ENCODE measurements at places on chromosomes 1 and 21. TPM values are rescaled to one million over a fixed set of nuclear protein-coding genes. Genes with fewer than 3 reads are reported as not detected.

APOBEC4 gene
- not detected for total RNA-seq

XPR1 gene
- total RNA-seq = 35.7 TPM

SYT6 gene
- total RNA-seq = under 0.01 TPM

KRTAP7-1 gene
- total RNA-seq = not detected

OLFML3 gene
- total RNA-seq = 155 TPM

DNA sequence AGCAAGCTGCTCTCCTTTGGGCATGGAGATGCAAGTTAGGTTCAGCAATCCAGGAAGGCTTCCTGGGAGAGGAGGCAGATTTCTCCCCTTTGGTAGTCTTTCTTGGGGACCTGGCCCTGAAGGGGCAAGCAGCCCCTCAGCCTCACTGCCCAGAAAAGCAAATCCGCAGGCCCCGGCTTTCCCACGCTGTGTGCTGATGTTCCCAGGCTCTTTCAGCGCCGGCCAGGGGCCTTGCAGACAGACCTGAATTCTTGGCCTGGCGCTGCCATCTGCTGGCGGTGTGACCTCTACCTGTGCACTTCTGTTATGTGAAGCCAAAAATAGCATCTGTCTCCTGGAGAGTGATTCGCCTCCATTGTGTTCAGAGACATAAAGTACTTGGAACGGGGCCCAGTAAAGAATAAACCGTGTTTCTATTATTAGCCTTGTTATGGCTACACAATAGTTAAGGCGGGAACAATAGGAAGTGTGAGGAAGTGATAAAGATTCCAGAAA lies 64.8 kb downstream of the ALPL start:
- H3K36me3 ChIP-seq = no peaks in the 10 kb centered on the region
- peak overlapping the region; percentile 37 for H3K4me3 ChIP-seq
- H3K4me1 ChIP-seq = no peaks in the 10 kb centered on the region
- peak; percentile 85 for DNase-seq

DNA sequence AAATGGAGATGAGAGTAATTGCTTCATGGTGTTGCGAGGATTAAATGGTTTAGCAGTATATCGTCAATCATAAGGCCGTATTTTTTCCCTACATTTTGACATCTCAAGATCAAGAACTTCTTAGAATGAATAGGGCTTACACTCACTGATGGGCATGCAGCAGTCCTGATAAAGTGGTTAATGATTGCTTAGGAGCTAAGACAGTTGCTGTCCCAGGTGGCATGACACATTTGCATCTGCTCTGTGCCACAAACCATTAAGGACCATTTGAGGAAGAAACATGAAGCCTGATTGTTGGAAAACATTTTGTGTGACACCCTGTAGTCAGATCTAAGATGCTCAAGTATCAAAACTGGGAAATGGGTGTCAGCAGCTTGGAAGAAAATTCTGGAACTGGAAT lies 81.0 kb upstream of the SGIP1 start:
- no peak overlapping the region for H3K4me3 ChIP-seq
- no peak overlapping the region for H3K27ac ChIP-seq
- H3K4me1 ChIP-seq = no peaks in the 10 kb centered on the region
- no peaks in the 10 kb centered on the region for H3K36me3 ChIP-seq
- DNase-seq = no peak

GRCh38 chr21:44933199-44933917 lies 6.5 kb upstream of the SLX9 start:
- peaks cover 16% of the 10 kb centered on the region for H3K4me1 ChIP-seq
- H3K27me3 ChIP-seq = peaks cover 8% of the 10 kb centered on the region
- DNase-seq = no peak
- peak overlapping the region; percentile 28 for H3K27ac ChIP-seq
- H3K36me3 ChIP-seq = no peaks in the 10 kb centered on the region
- no peak overlapping the region for H3K4me3 ChIP-seq

FCRL6 gene
- 0.98 TPM for total RNA-seq

DNA sequence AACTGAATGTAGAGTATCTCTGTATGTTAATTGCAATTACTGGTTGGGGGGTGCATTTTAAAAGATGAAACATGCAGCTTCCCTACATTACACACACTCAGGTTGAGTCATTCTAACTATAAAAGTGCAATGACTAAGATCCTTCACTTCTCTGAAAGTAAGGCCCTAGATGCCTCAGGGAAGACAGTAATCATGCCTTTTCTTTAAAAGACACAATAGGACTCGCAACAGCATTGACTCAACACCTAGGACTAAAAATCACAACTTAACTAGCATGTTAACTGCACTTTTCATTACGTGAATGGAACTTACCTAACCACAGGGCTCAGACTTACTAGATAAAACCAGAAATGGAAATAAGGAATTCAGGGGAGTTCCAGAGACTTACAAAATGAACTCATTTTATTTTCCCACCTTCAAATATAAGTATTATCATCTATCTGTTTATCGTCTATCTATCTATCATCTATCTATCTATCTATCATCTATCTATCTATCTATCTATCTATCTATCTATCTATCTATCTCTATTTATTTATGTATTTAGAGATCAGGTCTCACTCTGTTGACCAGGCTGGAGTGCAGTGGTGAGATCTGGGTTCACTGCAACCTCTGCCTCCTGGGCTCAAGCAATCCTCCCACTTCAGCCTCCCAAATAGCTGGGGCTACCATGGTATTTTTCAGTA lies 47.8 kb downstream of the CHML start:
- no peak for DNase-seq
- H3K27ac ChIP-seq = peak overlapping the region; percentile 76
- H3K4me1 ChIP-seq = no peaks in the 10 kb centered on the region
- no peak overlapping the region for H3K4me3 ChIP-seq

DNA sequence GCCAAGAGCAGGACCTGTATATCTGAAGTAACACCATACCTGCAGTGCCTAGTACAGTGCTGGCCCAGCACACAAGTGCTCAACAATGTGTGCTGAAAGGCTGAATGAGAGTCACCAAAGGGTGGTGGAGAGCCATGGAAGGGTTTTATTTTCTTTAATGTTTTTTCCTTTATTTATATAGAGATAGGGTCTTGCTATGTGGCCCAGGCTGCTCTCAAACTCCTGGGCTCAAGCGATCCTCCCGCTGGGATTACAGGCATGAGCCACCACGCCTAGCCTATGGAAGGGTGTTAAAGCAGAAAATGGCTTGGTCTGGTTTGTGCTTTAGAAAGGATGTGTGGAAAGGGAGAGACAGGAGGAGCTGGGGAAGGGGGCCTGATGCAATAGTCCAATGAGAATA lies 13.3 kb upstream of the TTC39A start:
- H3K27me3 ChIP-seq = peaks cover 16% of the 10 kb centered on the region
- H3K36me3 ChIP-seq = no peaks in the 10 kb centered on the region
- H3K4me1 ChIP-seq = no peaks in the 10 kb centered on the region
- H3K4me3 ChIP-seq = no peak overlapping the region

DNA sequence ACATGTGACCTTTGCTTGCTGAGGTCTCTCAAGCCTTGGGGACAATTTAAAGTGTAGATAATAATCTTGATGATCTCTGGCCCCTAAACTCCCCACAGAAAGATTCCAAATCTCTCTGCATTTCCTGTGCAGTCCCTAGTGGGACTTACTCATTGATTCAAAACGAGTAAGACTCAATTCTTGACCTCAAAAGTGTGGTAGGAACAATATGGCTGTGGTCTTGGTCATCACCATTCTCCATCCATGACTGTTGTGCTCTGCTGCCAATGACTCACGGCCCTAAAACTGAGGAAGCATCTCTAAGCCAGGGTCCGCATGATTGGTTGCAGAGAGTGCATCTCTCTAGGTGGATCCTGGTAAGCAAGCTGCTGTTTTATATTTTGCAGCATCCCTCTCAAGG lies 268.0 kb downstream of the PTGER3 start:
- no peaks in the 10 kb centered on the region for H3K27me3 ChIP-seq
- no peak overlapping the region for H3K27ac ChIP-seq
- no peaks in the 10 kb centered on the region for H3K4me1 ChIP-seq
- H3K36me3 ChIP-seq = no peaks in the 10 kb centered on the region
- H3K4me3 ChIP-seq = no peak overlapping the region
- DNase-seq = no peak

NGF gene
- 7.2 TPM for total RNA-seq

Data from breast epithelium (tissue), 4 donors.